Naive B cell (primary cell): ENCODE measurements at places on chromosomes 2 and 18.

GRCh38 chr2:129915303-129915840 is 64.1 kb upstream of the RAB6C start:
- H3K36me3 ChIP-seq: no peaks in the 10 kb centered on the region
- DNase-seq: no peak
- no peak overlapping the region for H3K4me3 ChIP-seq

DNA sequence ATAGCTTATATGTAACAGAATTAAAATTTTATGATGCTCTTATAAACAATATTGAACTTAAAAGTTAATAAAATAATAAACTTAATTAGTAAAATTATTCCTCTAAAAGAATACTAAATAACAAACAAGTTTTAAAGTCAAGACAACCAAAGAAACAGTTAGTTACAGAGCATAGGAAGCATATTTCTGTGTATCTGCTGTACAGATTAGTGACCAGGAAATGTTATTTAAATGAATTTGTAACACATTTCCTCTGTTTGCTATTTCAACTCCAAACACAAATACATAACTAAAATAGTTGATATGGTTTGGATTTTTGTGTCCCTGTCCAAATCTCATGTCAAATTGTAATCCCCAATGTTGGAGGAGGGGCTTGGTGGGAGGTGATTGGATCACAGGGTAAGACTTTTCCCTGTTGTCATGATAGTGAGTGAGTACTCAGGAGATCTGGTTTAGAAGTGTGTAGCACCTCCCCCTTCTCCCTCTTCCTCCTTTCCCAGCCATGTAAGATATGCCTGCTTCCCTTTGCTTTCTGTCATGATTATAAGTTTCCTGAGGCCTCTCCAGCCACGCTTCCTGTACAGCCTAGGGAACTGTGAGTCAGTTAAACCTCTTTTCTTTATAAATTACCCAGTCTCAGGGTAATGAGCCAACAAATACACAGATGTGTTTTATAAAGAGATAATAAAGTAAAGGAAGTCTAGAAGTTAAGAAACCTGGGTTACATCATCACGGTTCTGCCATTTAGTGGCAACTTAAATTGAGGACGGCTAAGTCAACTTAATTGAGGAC is 51.8 kb downstream of the ROCK2 start:
- H3K27me3 ChIP-seq: no peaks in the 10 kb centered on the region
- H3K4me1 ChIP-seq: peaks cover 28% of the 10 kb centered on the region
- H3K27ac ChIP-seq: peak overlapping the region; percentile 76
- no peak for DNase-seq
- H3K4me3 ChIP-seq: no peak overlapping the region
- H3K36me3 ChIP-seq: no peaks in the 10 kb centered on the region

GRCh38 chr2:202094426-202094986 is 21.5 kb downstream of the KIAA2012 start:
- no peak for DNase-seq
- no peak overlapping the region for H3K4me3 ChIP-seq
- H3K36me3 ChIP-seq: no peaks in the 10 kb centered on the region
- no peaks in the 10 kb centered on the region for H3K27me3 ChIP-seq
- no peak overlapping the region for H3K27ac ChIP-seq

DNA sequence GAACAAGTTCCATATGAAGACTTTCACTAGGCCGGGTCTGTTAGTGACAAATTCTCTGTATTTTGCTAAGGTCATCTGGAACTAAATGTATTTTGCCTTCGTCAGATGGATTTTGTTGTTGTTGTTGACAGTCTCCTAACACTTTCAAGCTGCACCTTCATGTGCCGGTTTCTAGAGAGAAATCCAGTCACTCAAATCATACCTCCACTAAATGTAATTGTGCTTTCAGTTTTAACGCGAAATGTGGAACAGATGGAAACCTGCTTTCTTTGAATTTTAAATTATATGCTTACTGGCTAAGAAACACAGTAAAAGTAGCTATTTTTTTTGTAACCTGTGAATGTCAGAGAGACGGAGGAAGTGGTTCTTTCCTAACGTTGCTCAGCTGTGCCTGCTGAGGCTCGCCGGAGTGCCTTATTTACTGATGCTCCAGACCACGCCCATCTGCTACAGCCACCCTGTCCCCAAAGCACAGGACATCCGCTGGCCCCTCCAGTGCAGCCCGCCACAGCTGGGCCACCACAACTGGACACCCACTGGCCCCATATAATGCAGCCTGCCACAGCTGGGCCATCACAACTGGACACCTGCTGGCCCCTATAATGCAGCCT is 134.7 kb downstream of the PXDN start:
- peak overlapping the region; percentile 35 for H3K4me3 ChIP-seq
- peaks cover 8% of the 10 kb centered on the region for H3K27me3 ChIP-seq
- H3K27ac ChIP-seq: peak overlapping the region; percentile 1
- DNase-seq: no peak
- H3K4me1 ChIP-seq: peaks cover 70% of the 10 kb centered on the region

DNA sequence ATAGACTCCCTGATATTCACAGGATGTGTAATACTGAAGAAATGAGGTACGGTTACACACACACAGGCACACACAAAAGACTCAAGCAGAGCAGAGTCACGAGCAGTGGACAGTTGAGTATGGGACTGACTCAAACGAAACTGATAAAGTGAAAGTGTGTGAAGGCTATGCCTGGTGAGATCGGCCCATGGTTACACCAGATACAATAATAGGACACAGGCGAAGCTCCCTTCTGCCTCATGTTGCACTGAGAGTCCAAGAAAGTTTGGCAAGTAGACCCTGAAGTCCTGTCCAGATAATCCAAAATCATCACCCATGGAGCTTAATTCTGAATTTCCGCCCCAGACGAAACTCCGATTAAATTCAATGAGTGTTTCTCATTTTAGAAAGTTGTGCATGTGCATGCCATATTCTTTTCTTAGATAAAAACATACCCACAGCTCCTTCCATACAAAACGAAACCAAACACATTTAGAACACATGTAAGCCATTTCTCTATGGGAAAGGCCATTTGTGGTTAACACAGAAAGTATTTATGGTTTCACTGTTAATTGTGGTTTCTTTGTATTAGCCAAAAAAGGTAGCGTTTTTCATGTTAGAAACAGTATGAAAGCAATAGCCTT is 567.6 kb downstream of the PLCL1 start:
- no peak overlapping the region for H3K4me3 ChIP-seq
- no peaks in the 10 kb centered on the region for H3K4me1 ChIP-seq
- H3K36me3 ChIP-seq: no peaks in the 10 kb centered on the region
- no peak overlapping the region for H3K27ac ChIP-seq

DNA sequence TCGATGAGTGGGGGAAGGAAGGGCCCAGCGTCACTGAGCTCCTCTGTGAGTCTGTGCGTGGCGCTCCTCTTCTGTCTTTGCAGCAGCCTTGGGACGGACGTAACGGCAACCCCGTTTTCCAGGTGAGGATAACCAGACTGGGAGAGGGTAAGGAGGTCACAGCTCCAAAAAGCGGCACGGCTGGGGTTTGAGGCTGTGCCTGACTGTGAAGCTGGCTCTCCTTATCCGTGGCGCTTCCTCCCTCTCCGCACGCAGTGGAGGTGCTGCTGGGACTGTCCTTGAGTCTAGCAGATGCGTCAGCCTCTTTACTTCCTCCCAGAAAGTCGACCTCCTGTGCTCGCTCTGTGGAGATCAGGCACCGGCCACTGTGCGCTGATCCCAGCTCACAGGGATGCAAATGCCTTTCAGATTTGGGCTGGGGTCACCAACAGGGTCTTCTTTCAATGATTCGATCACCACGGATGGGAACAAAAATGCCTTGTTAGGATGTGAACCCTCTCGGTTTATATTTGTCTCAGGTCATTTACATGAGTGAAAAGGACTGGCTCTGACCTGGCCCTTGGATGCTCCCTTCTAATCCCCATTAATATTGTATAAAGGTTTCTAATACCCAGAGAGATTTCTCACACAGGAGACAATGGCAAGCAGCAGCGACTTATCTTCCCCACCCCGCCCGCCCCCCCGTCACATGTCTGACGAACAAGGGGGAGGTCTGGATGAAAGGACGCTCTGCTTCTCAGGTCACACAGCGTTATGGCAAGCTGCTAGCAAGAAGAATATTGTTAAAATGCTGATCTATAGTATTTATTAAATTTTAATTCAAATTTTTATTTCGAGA is 30.1 kb upstream of the E2F6 start:
- H3K36me3 ChIP-seq: no peaks in the 10 kb centered on the region
- no peak for DNase-seq
- no peak overlapping the region for H3K27ac ChIP-seq
- H3K4me3 ChIP-seq: no peak overlapping the region
- H3K27me3 ChIP-seq: peaks cover 39% of the 10 kb centered on the region
- H3K4me1 ChIP-seq: peaks cover 4% of the 10 kb centered on the region

DNA sequence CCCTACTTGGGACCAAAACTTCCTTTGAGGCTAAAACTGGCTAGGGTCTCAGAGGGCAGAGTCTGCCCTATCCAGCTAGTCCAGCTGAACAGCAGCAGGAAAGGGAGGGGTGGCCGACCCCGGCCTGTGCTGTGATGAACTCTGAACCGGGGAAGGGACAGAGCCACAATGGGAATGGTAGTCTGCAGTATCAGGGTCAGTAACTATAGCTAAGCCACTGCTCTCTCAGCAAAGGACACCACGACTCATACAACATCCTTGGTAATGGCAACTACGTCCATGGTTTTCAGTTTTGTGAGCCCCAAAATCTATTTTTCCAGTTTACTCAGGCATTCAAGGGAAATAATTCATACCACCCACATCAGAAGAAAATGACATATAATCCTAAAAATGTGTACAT is 75.2 kb downstream of the NBAS start:
- no peak for DNase-seq
- H3K4me3 ChIP-seq: no peak overlapping the region
- H3K36me3 ChIP-seq: peaks cover 29% of the 10 kb centered on the region
- no peak overlapping the region for H3K27ac ChIP-seq

DNA sequence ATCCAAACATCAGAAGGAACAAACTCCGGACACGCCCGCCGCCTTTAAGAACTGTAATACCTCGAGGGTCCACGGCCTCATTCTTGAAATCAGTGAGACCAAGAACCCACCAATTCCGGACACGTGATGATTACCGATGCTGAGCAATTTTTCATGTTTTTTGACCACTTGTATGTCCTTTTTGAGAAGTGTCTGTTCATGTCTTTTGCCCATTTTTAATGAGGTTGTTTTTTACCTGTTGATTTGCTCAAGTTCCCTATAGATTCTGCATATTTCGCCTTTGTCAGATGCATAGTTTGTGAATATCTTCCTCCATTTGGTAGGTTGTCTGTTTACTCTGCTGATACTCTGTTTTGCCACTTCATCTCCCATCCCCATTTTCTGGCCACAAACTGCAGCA is 150.4 kb downstream of the IRS1 start:
- no peaks in the 10 kb centered on the region for H3K36me3 ChIP-seq
- no peak overlapping the region for H3K27ac ChIP-seq
- H3K4me1 ChIP-seq: no peaks in the 10 kb centered on the region
- no peak for DNase-seq
- H3K4me3 ChIP-seq: no peak overlapping the region

DNA sequence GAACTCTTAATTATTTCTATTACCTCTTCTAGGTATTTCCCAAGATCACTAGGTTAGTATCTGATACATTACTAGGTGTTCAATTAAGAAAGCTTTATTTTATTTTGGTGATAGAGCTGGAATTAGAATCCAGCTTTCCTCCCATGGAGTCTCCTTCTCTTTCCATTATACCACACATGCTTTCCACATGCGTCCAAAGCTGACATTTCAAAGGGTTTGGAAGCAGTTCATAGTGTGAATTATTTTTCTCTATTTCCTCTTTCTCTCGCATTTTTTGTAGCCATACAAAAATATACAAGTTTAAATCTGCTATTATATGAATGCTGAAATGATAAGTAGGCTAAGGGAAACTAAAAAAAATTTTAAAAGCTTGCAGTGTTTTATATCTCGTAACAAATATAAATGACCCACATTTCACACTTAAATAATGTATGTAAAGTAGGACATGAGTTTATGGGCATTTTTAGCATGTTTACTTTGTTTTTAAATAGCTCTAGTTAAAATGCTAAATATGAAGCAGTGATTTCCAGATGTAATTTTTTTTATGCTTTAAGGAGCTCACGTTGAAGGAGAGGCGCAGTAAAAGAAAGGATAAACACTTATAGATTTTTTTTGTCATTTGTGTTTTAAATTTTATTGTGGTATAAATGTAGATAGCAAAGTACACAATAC is 20.1 kb downstream of the ZC3H6 start:
- no peak for DNase-seq
- H3K36me3 ChIP-seq: peaks cover 8% of the 10 kb centered on the region
- no peak overlapping the region for H3K27ac ChIP-seq
- H3K4me3 ChIP-seq: no peak overlapping the region

GRCh38 chr2:16685340-16685715 is 19.7 kb upstream of the CYRIA start:
- DNase-seq: no peak
- no peak overlapping the region for H3K4me3 ChIP-seq
- peaks cover 9% of the 10 kb centered on the region for H3K4me1 ChIP-seq
- H3K27ac ChIP-seq: no peak overlapping the region
- H3K27me3 ChIP-seq: no peaks in the 10 kb centered on the region

DNA sequence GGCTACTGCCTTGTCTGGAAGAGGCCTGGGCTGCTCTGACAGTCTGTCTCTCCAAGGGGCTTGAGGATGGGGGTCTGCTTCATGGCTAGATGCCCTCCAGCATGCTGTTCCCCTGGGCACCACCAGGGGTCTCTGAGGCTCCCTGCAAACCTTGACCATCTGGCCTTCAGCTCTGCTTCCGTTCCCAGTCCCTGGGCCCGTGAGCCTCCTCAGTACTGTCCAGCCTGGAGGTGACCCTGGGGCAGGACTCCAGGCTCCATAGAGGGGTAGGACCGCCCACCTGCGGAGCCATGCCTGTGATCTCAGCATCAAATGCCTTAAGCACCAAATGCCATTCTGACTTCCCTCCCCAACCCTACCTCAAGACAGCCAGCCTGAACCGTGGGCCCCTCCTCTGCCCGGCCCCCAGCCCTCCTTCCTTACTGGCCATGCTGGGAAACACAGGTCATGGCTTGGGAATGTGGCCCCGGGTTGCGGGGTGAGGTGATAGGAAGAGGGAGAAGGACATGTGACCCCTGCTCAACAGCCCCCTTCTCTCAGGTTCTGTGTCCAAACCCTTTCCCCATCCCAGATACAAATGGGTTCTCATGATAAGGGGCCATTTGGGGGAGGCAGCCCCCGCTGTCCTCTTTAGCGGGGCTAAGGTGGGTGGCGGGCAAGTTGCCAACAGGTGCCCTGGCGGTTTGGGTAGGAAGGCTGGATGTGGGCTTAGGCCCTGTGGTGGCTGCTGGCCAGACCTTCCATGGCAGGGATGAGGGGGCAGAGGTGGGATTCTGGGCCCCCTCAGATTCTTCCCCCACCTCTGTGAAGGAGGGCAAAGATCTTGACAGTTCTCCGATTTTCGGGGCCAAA is 25.0 kb downstream of the SPEG start:
- H3K36me3 ChIP-seq: no peaks in the 10 kb centered on the region
- H3K27ac ChIP-seq: no peak overlapping the region
- no peaks in the 10 kb centered on the region for H3K4me1 ChIP-seq
- no peak overlapping the region for H3K4me3 ChIP-seq
- peak; percentile 27 for DNase-seq

- peaks cover 84% of the 10 kb centered on the region for H3K4me1 ChIP-seq
- peak overlapping the region; percentile 97 for H3K4me3 ChIP-seq
Observed at GRCh38 chr2:126658905-126659561, 3.1 kb downstream of the GYPC start.
